ENCODE measurements at places on chromosomes 6 and 20.

DNA sequence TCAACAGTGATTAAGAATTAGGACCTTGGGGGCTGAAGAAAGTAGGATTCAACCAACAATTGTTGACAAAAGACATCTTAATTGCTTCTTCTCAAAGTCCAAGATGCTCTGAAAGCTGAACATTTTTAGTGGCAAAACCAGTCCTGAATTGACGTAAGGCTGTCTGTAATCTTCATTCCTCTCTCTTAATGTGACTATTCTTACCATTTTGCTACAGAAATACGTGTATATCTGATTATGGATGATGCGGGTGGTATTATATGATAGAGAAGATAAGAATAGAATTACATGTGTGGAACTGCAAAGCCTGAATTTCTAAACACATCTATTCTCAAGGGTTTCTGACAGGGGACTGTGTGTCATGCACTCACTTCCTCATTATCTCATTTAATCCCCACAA lies 130.3 kb upstream of the SASH1 start:
- DNase-seq = no peak

GRCh38 chr20:44171775-44172571 lies 15.0 kb downstream of the JPH2 start:
- DNase-seq = no peak

- DNase-seq = no peak
Measured at GRCh38 chr6:1390946-1391799, 1.8 kb downstream of the FOXF2 start.

- no peak for DNase-seq
Measured at GRCh38 chr20:31573555-31574321, 31.4 kb upstream of the ID1 start.

DNA sequence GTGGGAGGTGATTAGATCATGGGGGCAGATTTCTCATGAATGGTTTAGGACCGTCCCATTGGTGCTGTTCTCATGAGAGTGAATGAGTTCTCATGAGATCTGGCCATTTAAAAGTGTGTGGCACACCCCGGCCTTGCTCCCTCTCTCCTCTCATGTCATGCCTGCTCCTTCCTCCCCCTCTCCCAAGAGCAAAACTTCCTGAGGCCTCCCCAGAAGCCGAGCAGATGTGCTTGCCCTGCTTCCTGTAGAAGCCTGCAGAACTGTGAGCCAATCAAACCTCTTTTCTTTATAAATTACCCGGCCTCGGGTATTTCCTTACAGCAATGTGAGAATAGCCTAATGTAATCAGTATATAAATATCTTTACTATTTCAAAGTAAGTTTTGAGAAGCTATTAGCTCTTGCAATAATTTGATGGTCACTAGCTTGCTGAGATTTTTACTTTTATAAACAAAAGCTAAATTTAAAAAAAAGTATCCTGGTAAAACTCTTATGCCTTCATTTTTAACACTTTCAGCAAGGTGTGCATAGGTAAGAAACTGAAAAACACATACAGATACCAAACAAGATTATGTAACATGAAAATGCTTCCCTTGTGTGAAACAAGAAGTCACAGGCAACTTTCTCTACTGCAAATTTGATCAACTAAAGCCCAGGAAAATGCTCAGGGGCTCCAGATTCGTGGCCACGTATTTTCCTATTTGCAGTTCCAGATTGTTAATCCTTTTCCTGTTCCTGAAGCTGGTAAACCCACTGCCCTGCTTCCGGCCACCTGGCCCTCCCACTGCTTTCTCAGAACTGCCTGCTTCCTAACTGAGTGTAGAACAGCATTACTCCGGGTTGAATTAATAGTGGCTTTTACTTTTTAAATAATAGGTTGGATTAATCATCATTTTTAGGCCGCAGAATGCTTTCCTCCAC lies 395.1 kb upstream of the CNR1 start:
- no peak for DNase-seq

DNA sequence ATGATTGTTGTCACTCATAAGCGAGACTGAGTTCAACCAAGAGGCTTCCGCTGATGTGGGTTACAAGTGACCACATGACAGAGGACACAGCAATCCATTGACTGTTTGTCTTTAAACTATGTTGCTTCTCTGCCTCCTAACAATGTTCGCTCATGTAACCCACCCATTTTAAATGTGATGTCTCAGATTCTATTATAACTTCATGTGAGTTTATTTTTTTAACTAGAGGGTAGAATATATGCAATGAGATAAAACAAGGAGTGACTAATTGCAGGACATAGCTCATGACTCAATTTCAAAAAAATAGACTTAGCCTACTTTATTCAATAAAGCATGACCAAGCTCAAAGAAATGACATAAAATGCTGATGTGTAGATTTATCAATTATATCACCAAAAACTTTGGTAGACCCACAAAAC lies 119.2 kb upstream of the SASH1 start:
- no peak for DNase-seq

- no peak for DNase-seq
Measured at GRCh38 chr20:9225879-9226278, 157.0 kb downstream of the PLCB4 start.

DNA sequence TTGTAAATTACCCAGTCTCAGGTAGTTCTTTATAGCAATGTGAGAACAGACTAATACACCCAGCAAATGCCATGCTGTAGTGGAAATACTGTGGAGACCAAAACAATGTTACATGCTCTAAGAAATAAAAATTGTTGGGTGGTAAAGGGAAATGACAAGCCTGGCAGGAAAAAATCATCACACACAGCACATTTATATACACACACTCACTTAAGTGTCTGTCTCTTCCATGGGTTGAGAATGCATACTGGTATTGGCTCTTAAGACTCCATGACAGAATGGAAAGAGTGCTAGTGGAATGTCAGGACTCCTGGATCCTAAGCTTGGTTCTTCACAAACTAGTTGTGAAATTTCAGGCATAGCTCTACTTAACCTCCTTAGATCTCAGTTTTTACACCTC lies 343.0 kb downstream of the CD83 start:
- no peak for DNase-seq

- DNase-seq = no peak
Measured at GRCh38 chr6:107819217-107819616, 4.9 kb downstream of the SCML4 start.

GRCh38 chr6:22298475-22298890 lies 1.6 kb upstream of the PRL start:
- no peak for DNase-seq

- no peak for DNase-seq
Measured at GRCh38 chr6:21949211-21949801, 347.5 kb downstream of the PRL start.

- no peak for DNase-seq
Measured at GRCh38 chr6:119960456-119960855, 610.9 kb upstream of the MAN1A1 start.

DNA sequence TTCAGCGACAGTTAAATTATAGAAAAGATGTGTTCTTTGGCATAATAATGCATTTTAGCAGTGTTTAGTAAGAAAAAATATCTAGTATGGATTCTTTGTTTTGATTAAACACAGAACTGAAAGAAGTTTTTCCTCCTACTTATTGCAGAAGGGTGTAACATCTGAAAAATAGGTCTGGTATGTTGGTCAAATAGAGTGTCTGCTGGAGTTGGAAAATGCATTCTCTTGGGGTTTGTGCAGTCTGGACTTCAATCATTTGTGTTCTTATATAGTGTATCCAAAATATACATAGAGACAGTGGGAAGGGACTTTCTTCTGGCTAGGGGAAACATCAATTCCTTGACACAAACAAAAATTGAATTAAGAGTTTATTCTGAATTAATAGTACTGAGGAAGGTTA lies 132.4 kb upstream of the MAN1A1 start:
- DNase-seq = no peak

- no peak for DNase-seq
Measured at GRCh38 chr6:9020001-9020400, 584.7 kb upstream of the SLC35B3 start.

GRCh38 chr6:82870582-82871172 lies 195.0 kb downstream of the UBE3D start:
- no peak for DNase-seq

DNA sequence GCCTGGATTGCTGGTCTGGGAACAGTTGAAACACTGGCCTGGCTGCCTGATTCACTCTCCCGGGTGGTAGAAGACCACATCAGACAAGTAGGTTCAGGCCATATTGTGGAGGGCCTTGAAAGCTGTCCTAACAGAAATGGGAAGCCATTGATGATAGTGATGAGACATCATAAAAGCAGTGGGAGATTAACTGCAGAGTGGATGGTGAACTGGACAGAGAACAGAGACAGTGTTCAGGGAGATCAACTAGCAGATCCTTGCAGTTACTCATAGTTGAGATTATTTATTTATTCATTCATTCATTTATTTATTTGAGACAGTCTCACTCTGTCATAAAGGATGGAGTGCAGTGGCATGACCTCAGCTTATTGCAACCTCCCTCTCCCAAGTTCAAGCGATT lies 30.2 kb upstream of the MCM3 start:
- DNase-seq = no peak

GRCh38 chr6:170305805-170306323 lies 694 bp upstream of the FAM120B start:
- DNase-seq = no peak

- DNase-seq = no peak
Measured at GRCh38 chr6:144362042-144363018, 77.2 kb downstream of the UTRN start.

DNA sequence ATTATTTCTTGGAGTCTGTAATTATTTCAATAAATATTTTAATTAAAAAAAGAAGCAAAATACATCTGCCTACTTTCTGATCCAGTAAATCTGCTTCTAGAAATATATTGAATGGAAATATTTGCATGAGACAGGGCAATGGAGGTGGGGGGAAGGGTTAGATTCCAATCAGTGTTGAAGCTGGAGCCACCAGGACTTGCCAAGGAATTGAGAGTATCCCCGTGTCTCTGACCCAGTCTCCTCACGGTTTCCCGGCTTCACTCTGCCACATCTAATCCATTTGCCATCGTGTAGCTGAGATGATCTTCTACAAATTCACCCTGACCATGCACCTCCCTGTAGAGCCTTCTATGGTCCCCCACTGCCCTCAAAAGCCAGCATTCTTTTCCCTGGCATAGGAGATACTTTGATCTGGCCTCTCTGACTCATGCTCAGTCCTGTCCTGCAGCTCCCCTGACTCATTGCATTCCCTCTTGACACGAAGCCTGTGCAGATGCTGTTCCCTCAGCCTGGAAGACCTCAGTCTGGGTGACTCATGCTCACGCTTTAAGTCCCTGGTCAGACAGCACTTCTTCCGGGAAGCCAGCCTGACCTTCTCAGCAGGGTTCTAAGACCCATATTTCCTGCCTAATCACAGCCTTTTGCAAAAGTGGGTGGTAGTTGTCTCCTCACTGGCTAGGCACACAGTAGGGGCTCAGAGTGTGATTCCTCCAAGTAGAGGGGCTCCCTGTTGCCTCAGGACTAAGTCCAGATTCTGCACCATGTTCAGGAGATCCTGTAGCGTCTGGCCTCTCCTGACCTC lies 23.0 kb upstream of the FKBP1A start:
- no peak for DNase-seq

DNA sequence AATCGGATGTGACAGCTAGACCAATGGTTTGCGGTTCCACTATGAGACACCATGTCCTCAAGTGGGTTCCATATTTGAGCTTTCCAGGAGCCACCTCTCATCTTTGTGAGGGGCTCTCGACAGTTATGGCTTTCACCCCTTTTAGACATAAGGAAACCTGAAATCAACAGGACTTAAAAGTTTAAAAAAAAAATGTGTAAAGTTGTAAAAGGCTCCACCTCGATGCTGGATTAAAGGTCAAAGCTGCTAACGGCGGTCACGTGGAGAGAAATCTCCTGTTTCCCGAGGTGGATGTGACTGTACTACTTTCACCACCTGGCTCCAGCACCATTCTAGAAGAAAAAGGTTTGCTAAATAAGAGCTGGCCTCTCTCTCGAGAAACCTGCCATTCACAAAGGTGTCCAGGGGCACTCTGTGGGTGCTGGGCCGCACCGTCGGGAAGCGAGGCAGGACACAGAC lies 542 bp downstream of the ATP5F1E start:
- no peak for DNase-seq

- no peak for DNase-seq
Measured at GRCh38 chr6:20056350-20056992, 155.8 kb downstream of the MBOAT1 start.

DNA sequence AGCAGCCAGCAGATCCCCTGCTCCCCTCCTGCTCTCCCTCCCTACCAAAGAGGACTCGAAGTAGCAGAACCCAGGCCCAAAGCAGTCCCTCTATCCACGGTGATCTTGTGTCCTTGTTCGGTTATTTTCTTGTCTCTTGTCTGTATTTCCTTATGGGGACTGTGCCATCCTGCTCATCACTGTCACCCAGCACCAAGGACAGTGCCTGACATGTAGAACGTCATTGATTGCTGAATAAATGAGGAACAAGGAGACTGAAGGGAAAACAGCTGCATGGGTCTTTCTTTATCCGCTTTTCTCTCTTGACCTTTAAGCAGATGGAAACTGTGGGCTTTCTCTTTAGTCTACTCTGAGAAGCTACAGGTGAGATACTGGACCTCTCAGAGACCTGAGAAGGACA lies 29.4 kb upstream of the ZNF831 start:
- no peak for DNase-seq

GRCh38 chr20:20665606-20666332 lies 46.7 kb downstream of the RALGAPA2 start:
- DNase-seq = no peak

- DNase-seq = no peak
Measured at GRCh38 chr6:40611912-40612311, 24.7 kb upstream of the LRFN2 start.

- no peak for DNase-seq
Measured at GRCh38 chr6:111994791-111995190, 59.1 kb upstream of the CCN6 start.

DNA sequence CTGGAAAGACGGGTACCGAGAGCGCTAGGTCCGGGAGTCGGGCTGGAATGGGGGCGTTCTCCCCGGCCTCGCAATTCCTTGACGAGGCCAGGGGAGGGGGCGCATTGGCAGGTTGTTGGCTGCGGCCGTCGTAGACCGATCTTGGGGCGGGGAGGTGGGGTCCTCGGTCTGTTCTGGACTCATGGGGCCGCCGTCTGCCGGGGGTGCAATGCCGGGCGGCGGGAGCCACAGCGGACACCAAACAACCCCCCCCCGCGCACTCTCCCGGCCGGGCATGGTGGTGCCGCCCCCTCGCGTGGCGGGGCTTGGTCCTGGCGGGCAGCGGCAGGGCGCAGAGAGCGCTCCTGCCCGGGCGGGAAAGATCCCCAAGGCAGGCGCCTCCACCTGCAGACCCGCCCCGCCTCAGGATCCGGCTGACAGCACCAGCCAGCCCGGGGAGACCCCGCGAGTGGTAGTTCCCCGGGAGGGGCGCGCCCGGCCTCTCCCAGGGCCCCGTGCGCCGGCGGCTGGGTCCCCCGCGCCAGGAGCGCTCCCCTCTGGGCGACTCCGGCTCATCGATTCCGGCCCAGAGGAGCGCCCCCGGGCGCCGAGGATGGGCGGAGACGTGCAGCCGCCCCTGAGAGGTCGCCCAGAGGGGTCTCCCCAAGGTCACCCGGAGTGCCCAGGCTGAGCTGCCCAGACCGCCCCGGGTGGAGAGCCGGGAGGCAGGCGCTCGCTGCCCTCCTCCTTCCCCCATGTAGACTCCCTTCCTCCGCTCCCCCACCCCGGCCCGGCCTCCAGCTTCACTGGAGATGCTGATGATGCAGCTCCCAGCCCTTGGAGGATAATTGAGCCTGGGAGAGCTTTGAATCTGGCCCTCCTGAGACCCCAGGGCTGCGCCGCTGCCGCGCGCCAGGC lies 709 bp downstream of the PPP1R16B start:
- peak; percentile 22 for DNase-seq

Measured in stimulated activated CD4-positive, alpha-beta T cell treated with anti-CD3 and anti-CD28 coated beads, Interleukin-4, amount 100 ng/mL, for 48 hours (primary cell).